CD4-positive, alpha-beta memory T cell (primary cell): ENCODE measurements at places on chromosomes 2 and 18.

DNA sequence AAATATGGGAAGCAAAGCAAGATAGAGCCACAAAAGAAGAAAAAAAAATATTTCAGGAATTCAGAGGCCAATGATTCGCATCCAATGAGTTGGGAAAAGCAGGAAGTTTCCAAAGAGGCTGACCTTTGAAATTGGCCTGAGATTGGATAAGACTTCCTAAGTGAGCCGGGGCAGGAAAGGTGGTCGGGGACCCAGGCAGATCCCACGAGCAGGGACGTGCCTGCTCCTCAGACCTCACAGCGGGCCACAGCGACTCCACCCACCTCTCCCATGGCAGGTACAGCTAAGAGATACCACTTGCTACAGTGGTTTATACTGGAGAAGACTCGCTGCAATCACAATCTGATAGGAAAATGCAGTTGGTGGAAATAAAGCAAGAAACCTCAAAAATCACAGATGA is 102.8 kb upstream of the SALL3 start:
- DNase-seq: no peak

- DNase-seq: peak; percentile 88
Observed at GRCh38 chr2:218880102-218880858, at the start of gene WNT10A. Gene WNT10A (plus strand): TSS chr2:218880852. CDS start chr2:218880996, 144 bp downstream.

GRCh38 chr18:28115149-28115550 is 61.8 kb downstream of the CDH2 start:
- DNase-seq: no peak

DNA sequence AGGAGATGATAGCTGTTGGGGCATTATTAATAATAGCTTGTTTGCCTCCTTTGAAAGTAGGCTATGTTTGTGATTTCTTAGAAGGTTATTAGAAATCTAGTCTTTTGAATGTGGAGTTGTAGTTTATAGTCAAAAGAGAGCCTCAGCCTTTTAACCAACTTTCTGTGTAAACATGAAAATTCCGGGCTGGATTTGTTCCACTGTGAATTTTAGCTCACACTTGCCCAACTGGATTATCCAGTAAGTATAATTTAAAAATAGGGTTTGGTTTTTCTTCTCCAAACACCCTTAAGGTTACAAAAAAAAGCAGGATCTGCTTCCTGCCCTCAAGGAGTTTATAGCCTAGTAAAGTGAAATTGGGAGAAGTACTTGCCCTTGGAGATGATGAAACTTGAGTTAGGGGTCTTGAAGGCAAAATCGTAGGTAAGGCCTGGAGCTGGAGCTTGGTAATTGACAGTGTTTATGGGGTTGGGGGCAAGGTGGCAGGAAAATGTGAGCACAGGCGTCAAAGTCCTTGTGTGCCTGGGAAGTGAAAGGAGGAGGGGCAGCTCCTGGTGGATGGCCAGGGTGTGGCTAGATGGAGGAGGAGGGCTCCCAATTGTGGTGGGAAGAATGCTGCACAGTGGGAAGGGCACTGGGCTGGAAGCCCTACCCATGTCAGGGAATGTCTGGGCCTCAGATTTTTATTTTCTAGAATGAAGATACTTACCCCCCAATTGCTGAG is 21.3 kb downstream of the ITGA6 start:
- DNase-seq: no peak

DNA sequence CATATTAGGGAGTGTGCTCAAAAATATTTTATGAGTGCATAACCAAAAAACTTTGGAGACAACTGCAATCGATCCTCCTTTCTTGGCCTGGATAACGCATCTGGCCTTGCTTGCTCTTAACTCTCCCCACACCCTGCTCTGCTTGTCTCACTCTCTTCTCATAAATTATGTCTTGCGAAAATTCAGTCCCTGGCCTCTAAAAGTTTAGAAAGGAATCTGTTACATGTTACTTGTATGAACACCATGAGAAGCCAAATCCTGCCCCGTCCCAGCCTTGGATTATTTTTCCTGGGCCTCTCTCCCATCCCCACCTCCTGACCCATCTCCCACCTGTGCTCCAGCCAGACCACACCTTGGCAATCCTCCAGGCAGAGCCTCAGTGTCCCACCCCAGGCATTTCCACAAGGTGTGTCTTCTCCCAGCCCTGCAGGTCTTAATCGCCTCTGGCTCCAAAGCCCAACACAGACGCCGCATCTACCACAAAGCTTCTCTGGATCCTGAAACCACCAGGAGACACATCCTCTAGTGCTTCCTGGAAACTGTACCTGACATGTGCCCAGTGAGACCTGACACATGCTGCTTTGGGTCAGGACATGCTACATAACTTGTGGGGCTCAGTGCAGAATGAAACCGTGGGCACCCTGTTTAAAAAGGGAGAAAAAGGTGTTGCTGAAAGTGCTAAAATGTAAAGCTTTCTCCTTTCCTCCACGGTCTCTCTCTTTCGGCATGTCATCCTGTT is 99.6 kb upstream of the ST3GAL5 start:
- DNase-seq: no peak

- DNase-seq: no peak
Observed at GRCh38 chr2:202113571-202114142, 40.6 kb downstream of the KIAA2012 start.

GRCh38 chr2:241445426-241445825 is 63.0 kb downstream of the STK25 start:
- no peak for DNase-seq

GRCh38 chr2:17815468-17816184 is 634 bp upstream of the MSGN1 start:
- DNase-seq: no peak

DNA sequence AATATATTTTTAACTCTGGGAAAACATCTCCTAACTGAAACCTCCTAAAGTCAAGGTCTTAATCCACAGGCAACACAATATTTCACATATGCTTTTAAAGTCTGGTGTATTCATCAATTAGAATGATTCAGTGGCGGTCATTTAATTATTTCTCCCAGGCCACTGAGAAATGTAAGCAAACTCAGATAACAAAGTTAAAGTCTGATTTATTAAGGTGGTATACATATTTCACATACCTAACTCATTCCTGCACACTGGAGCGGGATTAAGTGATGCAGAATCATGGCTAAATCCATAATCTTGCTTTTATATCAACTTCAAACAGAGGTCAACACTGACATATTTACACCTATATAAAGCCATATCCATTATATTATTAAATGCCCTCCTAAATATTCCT is 43.7 kb downstream of the FRZB start:
- no peak for DNase-seq

DNA sequence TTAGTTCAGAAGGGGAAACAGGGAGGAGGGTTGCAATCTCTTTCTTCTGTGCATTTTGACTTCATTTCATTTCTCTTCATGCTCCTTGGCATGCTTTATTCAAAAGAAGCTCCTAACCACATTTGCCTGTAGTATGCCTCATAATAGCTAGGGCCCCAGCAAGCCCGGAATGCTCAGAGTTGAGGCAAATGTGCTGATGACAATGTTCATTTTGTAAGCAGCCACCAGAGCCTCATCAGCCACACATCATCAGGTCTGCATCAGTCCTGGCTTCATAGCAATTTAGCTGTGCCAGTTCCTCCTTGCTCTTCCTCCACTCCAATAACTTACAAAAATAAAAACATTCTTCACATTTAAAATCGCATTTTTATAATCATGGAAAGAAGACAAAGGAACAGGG is 65.4 kb upstream of the MMADHC start:
- DNase-seq: no peak

DNA sequence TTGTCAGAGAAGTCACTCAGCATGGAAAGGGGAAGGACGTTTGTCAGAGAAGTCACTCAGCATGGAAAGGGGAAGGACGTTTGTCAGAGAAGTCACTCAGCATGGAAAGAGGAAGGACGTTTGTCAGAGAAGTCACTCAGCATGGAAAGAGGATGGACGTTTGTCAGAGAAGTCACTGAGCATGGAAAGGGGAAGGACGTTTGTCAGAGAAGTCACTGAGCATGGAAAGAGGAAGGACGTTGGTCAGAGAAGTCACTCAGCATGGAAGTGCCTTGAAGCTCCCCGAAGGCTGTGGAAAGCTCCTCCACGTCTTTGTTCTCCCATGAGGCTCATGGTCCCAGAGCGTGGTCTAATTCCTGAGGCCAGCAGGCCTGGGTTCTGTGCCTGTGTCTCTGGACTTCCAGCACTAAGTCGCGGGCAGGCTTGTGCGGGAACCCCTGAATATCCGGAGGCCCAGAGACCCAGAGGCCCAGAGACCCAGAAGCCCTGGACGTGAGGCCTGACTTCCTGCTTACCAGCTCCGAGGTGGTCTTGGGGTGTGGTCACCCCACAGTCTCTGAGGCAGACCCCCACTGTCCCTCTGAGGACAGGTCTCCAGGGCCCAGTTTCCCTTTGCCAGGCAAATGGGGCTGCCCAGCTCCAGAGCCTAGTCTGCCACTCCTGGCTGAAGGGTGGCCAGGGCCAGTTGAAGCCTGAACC is 70.4 kb upstream of the TWIST2 start:
- no peak for DNase-seq

GRCh38 chr2:39160982-39161381 is 40.1 kb upstream of the SOS1 start:
- no peak for DNase-seq

- no peak for DNase-seq
Observed at GRCh38 chr2:133286326-133286922, 281.8 kb downstream of the NCKAP5 start.

- no peak for DNase-seq
Observed at GRCh38 chr2:206472094-206472493, 28.8 kb downstream of the ADAM23 start.

- DNase-seq: no peak
Observed at GRCh38 chr18:48172226-48173006, 236.8 kb downstream of the ZBTB7C start.

DNA sequence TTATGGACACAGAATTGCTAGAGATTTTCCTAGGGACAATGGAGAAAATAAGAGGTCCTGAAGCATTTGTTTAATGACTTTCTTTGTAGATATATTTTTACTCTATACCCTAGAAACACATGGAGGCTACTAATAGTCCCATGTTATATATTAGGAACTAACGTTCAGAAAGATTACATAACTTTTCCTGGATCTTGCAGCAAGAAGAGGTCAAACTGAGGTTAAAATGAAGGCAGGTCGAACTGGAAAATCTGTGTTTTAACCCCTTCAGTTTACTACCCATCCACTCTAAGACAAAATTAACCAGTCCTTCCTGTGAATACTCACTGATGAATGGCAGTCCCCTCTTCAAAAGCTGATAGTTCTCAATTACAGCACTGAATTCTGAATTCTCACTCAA is 1415.8 kb upstream of the CELF4 start:
- DNase-seq: no peak

- DNase-seq: no peak
Observed at GRCh38 chr18:5541644-5542043, 2.2 kb downstream of the EPB41L3 start.

DNA sequence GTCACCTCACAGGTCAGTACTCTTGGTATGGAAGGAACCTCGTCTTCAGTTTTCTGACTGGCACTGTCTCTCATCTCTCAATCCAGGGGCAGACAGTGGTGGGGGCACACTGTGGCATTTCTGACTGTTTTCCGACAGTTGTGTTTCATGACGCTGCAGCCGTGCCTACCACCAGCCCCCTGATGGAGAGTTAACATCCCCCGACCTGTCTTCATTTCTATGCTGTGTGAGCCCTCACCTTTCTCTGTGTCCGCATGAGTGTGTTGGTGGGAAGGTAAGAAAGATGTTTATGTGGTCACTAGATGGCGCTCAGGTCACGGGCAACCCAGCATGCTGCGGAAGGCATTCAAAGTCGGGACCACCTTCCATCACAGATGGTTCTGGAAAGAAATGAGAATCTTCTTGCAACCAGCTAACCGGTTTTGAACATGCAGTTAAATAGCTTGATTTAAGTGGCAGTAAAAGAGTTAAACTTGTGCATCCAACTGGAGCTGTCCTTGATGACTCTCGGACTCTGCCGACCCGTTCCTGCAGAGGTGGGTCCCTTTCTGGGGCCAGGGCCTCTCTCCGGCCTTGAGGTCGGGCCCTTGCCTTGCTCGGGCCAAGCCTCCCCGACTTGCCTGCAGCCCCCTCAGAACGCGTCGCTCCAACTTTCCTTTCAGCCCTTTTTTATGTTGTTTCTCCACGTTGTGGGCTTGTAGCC is 92.4 kb downstream of the DYSF start:
- no peak for DNase-seq

DNA sequence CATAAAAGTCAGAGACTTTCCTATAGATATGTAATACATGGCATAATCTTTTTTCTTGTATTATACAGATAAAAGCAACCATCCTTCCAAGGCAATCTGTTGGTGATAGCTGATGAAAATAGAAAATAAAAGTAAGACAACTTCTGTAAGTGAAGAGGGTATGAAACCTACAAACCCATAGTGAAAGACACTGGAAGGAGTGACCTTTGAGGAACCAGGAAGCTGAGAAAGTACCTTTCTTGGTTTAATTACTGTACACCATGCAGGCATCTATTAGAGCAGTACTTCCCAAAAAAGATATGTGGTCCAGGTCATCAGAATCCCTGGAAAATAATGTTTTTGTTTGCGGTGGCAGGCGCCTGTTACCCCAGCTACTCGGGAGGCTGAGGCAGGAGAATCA is 906.6 kb upstream of the KLHL29 start:
- no peak for DNase-seq

GRCh38 chr2:175811971-175812370 is 190.1 kb downstream of the LNPK start:
- DNase-seq: no peak

DNA sequence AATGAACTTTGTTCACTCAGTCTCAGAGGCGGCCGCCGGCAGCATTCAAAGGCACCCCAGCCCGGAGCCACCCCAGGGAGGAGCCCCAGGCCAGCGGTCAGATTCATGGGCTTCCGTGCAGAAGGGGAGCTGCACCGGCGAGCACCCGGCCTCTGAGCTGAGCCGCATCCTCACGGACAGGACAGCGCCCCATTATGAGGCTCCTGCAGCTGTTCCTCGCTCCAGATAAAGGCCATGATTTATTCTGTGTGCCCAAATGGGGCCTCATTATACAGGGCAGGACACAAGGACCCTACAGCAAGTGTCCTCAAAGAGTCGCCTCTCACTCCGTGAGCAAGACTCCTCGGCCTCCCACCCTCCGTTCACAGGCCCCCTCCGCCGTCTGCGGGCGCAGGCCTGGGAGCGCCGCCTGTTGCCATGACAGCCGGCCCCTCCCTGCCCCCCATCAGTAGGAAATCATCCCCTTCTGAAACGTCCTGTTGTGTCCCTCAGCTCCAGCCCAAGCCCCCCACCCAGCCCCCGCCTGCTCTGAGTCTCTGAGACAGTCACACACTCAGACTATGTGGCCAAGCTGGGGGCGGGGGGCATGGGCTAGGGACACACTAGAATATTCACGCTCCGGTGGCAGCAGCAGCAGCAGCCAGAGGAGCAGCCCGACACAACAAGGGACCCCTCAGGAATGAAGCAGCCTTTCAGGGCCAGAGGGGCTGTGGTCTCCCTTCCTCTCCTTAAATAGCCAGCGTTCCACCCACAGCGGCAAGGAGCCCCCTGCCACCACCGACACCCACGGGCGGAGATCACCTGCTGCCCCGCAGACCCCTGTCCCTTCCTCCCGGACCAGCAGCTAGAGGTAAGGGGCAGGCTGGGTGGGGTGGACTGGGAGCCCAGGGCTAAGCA is at the start of gene GPR17:
Gene GPR17, plus strand, starts transcription at position 759 of the 897 bp plus-strand sequence. CDS start 4,583 bp downstream, outside the sequence.
- no peak for DNase-seq

GRCh38 chr2:229202646-229203045 is 68.4 kb downstream of the PID1 start:
- DNase-seq: no peak
